ENCODE measurements at places on chromosomes 7 and 10. TPM values are rescaled to one million over a fixed set of nuclear protein-coding genes. Genes with fewer than 3 reads are reported as not detected.

The DKK1 gene
- total RNA-seq: not detected

The IMMP2L gene
- 13.6 TPM for total RNA-seq

The SLC12A9 gene
- total RNA-seq: 10.2 TPM

The LRRTM3 gene
- not detected for total RNA-seq

The SAP25 gene
- 0.54 TPM for total RNA-seq

The PLEKHS1 gene
- not detected for total RNA-seq

Data from Right ventricle myocardium superior (tissue), 1 donor.